T-helper 1 cell (primary cell): ENCODE measurements at places on chromosomes 4 and X.
A peak's percentile ranks its signal among the peaks of the same experiment; 100 is the strongest.

GRCh38 chr4:2291705-2292645, 30.1 kb upstream of the MXD4 start:
- DNase-seq, result no peak

DNA sequence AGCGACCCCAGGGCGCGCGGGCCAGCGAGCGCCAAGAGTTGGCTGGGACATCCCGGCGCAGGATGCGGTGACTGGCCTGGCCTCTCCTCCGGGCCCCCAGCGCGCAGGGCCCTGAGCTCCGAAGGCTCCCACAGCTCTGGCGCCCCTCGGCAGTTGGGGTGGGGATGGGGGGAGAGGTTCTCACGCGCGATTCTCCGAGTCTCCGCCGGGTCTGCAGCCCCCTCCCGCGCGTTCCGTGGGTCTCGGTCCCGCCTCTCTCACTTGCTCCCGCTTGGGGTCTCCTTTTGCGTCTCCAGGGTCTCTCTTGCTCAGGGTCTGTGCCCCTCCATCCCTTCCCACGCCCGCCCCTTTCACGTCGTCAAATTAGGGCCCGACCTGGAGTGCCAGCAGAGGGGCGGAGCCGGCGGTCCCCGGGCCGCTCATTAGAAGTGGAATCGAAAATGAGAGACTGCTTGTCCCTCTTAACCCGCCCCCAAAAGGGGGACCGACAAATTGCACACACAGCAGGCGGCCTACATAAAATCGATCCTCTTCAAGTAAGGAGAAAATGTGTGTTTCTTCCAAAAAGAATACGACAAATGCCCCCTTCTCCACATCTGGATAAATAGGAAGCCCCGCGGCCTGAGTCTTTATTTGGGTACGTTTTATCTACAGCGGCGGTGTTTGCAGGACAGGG, 877 bp upstream of the NKX1-1 start:
- DNase-seq, result no peak

DNA sequence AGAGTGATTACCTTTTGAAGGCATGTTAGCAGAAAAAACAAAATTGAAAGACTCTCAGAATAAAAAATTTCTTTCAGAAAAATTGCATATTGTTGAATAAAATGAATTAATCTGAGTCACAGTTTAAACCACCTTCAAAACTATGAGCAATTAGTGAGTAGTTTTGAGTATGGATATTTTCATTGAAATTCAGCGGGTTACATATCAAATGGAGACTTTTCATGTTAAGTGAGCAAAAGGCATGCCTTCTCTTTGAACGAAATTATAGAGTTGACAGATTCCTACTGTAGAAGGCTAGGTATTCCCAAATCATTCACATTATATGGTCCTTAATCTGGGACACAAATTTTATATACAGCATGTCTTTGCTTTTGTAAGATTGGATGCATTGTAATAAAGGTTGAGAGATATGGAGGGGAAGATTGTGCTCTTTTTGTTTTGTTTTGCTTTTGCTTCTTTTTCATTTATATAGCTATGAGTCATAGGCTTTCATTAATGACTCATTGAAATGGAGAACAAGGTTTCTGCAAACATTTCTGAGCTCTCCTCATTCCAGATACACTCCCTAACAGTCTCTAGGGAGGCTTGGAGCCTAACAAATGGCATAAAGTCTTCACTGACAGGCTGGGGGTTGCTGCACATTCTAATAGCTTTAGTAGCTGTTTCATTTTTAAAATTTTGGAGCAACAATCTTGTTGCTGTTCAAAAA, 21.6 kb downstream of the PCDH18 start:
- no peak for DNase-seq

GRCh38 chr4:39043861-39044363, 11.7 kb upstream of the TMEM156 start:
- DNase-seq, result peak; percentile 16

GRCh38 chr4:8383016-8383415, 57.5 kb downstream of the ACOX3 start:
- DNase-seq, result no peak

- DNase-seq, result no peak
These were observed 9.6 kb upstream of the YTHDC1 start for GRCh38 chr4:68359508-68359907.
